Fibroblast of lung (primary cell): ENCODE measurements at places on chromosomes 2 and 18. TPM values are rescaled to one million over a fixed set of nuclear protein-coding genes. Genes with fewer than 3 reads are reported as not detected.

GRCh38 chr18:1015777-1016176, 111.1 kb downstream of the ADCYAP1 start:
- DNase-seq: no peak

DNA sequence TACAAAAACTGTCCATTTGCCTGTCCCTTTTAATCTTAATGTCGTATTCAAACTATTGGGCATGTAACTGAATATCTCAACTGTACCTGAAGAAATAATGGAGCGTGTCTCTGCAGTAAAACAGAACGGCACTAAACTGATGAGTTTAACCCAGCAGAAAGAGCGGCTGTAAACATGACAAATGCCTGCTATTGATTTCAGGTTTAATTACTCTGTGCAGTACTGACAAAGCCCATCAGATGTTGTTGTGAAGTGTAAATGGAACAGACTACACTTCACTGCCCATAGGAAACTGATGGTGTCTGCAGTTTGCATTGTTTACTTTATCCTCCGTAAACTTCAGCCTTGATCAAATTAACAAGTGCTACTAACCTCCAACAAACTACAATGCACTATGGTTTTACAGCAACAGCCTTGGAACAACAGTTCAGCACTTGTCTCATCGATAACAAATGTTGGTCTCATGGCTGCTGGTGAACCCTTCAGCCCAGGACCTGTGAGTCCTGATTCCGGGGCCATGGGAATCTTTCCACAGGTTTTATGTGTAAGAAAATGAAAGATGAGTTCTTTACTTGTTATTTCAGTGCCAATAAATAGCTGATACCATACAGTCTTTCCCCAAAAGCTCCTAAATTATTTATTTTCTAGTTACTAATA, 316.5 kb downstream of the CCDC178 start:
- no peak for DNase-seq

CTAGE1 gene
- under 0.01 TPM in 1 of 2 replicates, not detected in the other for total RNA-seq

SETBP1 gene
- 4.5 and 4.9 TPM in 2 replicates for total RNA-seq

DNA sequence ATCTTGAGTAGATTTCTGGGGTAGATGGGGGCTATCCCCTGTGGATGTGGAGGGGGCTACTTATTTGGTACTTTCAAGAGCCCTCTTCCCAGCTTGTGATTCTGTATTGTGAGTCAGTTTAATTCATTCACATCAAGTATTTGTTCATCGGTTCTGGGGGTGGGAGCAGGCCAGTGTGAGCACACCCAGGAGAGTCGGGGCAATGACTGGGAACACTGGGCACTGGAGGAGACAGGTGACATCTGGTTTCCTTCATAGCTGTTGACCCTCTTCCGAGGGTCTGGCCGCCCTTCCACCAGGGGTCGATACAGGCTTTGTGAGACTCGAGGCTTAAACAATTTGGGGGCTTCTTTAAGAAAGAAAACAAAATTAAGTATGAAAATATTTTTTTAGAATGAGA, 2.5 kb upstream of the TOGARAM2 start:
- no peak for DNase-seq
